ENCODE measurements at places on chromosomes 7 and 10. TPM values are rescaled to one million over a fixed set of nuclear protein-coding genes. Genes with fewer than 3 reads are reported as not detected.

MYPN gene
- total RNA-seq, result not detected

RNF32 gene
- total RNA-seq, result not detected

HPSE2 gene
- total RNA-seq, result not detected

EBF3 gene
- total RNA-seq, result not detected

WDR86 gene
- 5.6 TPM for total RNA-seq

GRCh38 chr7:21414795-21415393, 13.0 kb upstream of the SP4 start:
- no peak for DNase-seq

GRCh38 chr10:99781734-99782429, 558 bp upstream of the ABCC2 start:
- DNase-seq, result no peak

- DNase-seq, result no peak
Measured at GRCh38 chr7:73433924-73434700, 534 bp downstream of the FZD9 start.
